PC-9 (cell line): ENCODE measurements at places on chromosomes 11 and 22.
A peak's percentile ranks its signal among the peaks of the same experiment; 100 is the strongest.

- peak; percentile 23 for DNase-seq
These were observed 58.7 kb upstream of the SLN start for GRCh38 chr11:107770551-107770951.

DNA sequence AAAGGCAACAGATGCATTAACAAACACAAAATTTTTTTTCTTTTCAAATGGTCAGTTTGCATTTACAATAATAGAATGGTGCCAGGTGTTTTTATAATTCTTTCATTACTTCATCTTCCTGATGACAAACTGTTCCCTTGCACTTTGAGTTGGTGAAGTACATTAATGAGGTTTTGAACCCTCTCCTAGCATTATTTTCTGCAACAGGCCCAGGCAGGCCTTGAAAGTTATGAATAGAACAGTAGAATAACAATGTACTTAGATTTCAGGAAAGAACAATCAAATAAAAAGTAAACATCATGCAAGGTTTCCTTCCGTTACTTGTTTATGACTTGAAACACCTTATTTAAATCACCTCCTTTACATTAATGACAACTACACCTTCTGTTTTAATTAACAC, 9.6 kb downstream of the BTG4 start:
- DNase-seq = no peak

- no peak for DNase-seq
These were observed 202.9 kb downstream of the DBX1 start for GRCh38 chr11:19957294-19957943.

GRCh38 chr22:48937032-48937639, 890.5 kb downstream of the BRD1 start:
- DNase-seq = no peak

DNA sequence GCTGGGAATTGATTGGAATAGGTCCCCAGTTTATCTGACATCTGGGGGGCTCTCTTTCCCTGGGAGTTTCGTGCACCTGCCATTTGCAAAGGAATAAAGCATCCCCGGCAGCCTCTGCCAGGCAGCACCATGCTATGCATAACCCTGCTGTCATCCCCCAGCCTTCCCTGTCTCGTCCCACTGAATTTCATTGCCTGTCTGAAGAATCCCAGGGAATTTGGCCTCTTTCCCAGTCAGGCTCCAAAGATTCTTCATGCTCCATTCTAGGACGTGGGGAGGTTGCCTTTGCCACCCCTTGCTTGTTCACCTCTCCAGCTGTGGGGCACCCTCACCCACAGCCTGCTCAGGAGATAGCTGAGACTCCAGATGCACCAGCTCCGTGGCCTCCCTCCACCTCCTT, 195.1 kb upstream of the TBCEL start:
- no peak for DNase-seq
